Thoracic aorta (tissue), 2 donors: ENCODE measurements at places on chromosomes 2 and 18.

- DNase-seq = no peak
Observed at GRCh38 chr18:45657357-45658335, 42.4 kb downstream of the SLC14A2 start.

GRCh38 chr2:142041996-142042395 lies 88.8 kb downstream of the LRP1B start:
- DNase-seq = no peak

- DNase-seq = no peak
Observed at GRCh38 chr2:137910641-137911040, 53.6 kb upstream of the HNMT start.

- DNase-seq = no peak
Observed at GRCh38 chr2:206225435-206226232, 48.8 kb upstream of the ZDBF2 start.

DNA sequence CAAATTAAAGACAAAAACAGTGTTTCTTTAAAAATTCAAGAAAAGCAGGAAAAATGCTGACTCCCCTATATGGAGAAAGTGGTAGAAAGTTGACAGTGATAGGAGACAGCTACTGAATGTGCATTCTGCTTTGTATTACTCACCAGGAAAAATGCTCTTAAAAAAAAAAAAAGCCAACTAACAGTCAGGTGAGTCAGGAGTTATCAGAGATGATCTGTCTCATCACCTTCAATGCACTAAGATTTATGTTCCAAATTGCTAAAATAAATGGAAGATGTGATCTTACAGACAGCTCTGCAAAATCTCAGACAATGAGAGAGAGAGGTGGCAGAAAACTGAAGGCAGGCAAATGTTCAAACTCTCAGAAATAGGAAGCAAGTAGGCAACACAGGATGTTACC lies 47.6 kb upstream of the ZNF521 start:
- no peak for DNase-seq

DNA sequence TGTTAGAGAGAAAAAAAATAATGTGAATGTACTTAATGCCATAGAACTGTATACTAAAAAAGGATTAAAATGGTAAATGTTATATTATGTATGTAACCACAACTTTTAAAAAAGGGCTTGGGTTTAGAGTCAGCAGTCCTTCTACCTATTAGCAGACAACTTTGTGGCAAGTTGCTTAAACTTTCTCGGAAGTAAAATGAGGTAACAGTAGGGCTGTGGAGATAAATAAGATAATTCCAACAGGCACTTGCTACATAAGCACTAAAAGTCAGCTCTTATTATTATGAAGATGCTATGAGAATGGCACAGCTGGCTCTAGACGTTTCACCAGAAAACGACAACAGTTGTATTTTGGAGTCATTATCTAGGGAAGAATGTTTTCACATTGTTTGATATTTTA lies 31.3 kb downstream of the AAK1 start:
- no peak for DNase-seq

GRCh38 chr2:120343433-120344105 lies 2.4 kb upstream of the INHBB start:
- DNase-seq = peak; percentile 45

- no peak for DNase-seq
Observed at GRCh38 chr18:2797951-2798350, 48.9 kb upstream of the EMILIN2 start.

DNA sequence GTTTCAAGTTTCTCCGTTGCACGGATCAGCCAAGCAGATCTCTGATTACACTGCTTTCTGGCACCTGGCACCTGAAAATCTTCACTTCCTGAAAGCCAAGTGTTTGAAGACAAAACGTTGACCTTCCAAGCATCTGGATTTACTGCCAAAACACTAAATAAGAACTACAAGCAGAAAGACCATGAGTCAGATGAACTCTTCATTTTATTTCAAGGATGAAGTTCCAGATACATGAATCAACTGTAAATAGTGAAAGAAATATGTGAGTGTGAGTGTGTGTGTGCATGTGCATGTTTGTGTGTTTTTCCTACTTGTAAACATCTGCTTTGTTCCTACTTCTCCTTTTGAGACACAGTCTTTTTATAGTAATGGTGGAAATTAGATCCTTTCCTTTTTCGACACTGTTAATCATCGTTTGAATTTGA lies 60.0 kb upstream of the DTNA start:
- DNase-seq = no peak

- no peak for DNase-seq
Observed at GRCh38 chr2:160389875-160390274, 103.7 kb downstream of the RBMS1 start.

- peak; percentile 11 for DNase-seq
Observed at GRCh38 chr2:231104115-231104713, 20.6 kb downstream of the HTR2B start.

DNA sequence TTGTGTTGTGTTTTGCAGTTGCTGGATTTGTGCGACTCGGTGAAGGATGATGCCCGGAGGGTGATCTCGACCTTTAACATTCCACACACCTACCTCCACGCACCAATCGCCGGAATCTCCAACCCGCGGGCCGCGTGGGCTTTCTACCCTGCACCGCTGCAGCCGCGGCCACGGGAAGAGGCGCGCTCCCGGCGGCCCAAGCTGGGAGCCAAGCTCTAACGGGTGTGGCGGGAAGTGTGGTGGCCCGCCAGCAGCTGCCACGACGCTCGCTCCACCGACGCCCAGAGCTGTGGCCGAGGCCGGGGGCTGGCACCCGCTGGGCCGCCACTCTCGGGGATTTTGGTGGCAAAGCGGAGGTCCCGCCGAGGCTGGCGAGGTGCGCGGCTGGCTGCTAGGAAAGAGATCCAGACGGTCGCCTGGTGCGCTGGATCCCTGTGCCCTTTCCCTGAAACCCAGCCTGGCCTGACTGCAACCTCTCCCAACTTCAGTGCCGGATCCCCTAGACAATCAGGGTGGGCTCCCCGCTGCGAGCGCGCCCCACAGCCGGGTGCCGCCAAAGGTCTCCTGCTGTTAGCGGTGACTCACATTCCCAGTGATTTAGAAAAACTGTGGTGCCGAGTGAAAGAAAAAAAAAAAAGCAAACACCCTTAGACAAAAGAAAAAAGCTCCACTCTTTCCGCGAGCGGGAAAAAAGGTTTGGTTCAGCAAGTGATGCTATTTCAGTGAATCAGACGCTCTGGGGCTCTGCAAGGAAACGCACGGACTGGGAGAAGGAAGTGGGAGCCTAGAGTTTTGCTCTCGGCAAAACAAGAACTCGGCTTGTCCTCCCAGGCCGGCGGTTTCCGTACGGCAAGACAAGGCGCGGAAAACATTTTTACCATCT lies 2.9 kb upstream of the BCL2L11 start:
- no peak for DNase-seq

DNA sequence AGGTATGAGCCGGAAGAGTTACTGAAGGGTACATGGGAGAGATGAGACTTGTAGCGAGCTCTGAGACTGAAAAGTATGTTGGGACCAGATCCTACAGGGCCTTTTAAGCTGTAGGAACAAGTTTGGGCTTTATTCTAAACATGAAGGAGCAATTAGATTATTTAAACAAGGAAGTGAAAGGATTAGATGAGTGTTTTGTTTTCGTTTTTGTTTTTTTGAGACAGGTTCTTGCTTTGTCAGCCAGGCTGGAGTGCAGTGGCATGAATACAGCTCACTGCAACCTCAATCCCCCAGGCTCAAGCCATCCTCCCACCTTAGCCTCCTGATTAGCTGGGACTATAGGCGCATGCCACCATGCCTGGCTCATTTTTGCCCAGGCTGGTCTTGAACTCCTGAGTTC lies 110.7 kb downstream of the C1D start:
- no peak for DNase-seq

DNA sequence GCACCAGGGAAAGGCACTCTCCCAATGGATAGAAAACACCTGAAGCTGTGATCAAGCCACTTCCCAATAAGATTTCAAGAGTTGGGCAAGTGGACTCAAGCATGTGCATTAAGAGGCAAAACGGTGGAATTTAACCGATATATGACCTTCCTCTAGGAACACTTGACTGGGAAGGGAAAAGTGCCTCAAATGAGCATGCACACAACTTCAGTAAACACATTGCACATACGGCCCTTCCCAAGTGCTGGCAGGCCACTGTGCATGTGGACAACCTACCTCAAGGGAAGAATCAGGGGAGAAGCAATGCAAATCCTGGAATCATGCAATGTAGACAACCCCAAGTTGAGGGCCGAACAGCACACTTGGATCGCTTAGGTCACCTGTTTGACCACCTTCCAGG lies 23.9 kb upstream of the SH3RF3 start:
- DNase-seq = no peak

DNA sequence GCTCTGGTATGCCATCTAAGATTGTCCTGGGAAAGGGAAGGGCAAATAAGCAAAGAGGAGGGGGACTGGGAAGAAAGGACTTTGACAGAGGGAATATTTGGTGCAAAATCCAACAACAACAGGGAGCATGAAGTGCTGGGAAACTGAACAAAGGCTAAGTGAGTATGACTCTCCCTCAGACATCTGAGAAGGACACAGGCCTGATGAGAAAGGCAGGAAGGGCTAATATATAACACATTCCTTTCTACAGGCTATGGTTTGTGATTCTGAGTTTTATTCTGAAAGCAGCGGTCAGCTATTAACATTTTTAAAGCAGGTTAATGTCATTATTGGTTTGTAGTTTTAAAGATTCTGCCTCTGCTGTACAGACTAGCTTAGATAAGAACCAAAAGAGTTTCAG lies 1579.5 kb downstream of the LRP1B start:
- no peak for DNase-seq

DNA sequence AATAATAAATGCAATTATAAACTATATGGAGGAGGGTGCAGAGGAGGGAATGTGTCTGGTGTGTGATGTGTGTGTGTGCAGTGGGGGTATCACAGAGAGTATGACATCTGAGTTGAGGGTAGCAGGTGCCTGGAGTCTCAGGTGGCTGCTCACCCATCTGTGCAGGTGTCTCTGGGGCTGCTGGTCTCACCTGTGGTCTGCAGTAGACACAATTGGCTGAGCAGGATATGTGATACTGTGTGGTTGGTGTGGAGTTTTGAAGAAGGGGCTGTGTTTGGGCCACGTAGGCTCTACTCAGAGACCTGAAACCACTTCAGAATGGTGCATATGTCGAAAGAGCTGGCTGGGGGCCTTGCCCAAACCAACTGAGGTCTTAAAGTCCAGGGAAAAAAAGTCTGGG lies 17.0 kb downstream of the FABP1 start:
- DNase-seq = no peak

GRCh38 chr2:228649447-228649846 lies 468.0 kb upstream of the SPHKAP start:
- no peak for DNase-seq

GRCh38 chr18:44474591-44474990 lies 206.1 kb upstream of the SETBP1 start:
- no peak for DNase-seq

GRCh38 chr2:162252153-162252552 lies 8.9 kb upstream of the FAP start:
- DNase-seq = no peak

DNA sequence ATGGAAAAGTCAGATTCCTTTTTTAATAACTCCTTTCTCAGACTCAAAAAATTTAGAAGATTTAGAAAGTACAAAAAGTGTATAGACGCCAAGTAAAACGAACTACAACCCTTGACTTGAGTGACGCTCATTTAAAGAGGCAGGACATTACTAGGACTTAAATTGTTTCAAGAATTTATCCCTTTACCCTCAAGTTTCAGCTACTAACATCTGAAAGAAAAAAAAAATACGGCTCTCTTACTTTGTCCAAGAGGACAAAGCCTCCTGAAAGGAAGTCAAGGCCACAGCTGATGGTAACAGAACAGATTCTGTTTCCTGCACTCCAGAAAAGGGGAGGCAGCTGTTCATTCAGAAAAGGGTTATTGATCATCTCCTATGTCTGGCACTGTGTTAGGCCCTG lies 57.6 kb upstream of the PKDCC start:
- no peak for DNase-seq

DNA sequence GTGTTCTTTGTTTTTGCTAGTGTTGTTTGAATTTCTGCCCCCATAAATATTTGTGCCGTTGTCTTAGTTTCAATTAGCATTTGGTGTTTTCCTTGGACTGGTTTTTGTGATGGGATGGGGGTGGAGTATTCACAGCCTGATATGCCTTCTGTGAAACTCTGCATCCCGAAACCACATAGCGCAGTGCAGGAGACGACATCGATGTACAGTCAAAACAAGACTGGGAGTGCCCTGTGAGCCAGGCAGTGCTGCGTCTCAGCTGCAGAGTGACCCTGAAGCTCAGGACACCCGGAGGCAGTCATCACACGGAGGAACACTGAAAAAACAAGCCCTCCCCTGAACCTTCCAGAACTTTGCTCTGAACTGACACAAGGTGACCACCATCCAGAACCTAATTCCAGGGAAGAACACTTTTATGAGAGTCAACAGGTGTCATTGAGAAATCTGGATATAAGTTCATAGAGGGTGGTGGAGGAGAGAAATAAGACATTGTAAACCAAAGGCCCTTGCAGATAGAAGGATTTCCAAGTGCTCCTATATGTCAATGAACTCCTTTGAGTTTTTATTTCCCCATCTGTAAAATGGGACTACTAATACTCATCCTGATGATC lies 61.2 kb upstream of the CABLES1 start:
- no peak for DNase-seq

DNA sequence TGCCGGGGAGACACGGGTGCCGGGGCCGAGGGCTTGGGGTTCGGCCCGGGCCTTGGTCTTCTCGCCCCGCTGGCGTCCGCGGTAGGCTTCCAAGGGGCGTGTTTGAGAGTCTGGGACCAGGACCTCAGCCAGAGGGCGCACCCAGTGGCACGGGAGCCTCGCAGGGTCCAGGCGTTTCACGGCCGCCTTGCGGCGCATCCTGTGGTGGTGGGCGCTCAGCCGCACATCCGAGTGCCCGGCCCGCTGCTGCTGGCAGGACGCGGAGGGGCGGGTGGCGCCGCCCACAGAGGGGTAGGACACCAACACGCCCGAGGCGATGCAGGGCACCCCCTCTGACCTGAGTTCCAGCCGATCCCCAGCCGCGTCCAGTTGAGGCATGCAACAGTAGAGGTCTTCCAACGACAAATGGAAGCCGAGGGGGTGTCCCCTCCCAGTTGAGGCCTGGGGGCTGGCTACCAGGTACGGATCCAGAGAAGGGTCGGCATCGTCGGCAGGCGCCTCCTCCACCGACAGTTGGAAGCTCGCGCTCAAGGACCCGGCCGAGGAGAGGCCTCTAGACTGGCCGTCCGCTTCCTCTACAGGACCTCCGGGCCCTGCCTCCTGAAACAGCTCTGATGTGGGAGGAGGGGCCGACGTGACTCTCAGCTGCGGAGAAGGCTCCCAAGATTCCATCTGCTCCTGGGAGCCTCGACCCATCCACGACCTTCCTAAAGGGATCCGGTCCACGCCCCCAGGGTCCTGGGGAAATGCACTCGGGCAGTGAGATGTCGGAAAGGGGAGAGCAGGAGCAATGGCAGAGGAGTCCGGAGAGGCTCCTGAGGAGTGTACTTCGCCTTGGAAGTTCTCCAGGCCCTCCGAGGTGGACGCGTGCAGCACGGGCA lies 6.3 kb downstream of the C2orf81 start:
- no peak for DNase-seq

DNA sequence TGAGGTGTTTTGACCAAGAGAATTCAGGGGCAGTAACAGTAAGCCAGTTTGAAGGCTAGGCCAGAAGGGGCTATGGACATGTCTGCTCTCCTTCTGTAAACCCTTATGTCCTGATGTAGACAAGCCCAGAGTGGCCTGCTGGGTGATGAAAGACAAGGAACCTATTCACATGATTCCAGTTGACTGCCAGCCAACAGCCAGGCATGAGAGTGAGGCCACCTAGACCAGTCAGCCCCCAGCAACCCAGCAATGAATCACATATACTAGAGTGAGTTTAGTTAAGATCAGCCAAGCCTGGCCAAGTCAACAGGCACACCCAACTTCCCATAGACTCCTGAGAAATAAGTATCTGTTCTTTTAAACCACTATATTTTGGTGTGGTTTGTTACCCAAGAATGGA lies 1889.7 kb upstream of the CELF4 start:
- DNase-seq = no peak
